ENCODE measurements at places on chromosomes 1 and 21. TPM values are rescaled to one million over a fixed set of nuclear protein-coding genes. Genes with fewer than 3 reads are reported as not detected.

DNA sequence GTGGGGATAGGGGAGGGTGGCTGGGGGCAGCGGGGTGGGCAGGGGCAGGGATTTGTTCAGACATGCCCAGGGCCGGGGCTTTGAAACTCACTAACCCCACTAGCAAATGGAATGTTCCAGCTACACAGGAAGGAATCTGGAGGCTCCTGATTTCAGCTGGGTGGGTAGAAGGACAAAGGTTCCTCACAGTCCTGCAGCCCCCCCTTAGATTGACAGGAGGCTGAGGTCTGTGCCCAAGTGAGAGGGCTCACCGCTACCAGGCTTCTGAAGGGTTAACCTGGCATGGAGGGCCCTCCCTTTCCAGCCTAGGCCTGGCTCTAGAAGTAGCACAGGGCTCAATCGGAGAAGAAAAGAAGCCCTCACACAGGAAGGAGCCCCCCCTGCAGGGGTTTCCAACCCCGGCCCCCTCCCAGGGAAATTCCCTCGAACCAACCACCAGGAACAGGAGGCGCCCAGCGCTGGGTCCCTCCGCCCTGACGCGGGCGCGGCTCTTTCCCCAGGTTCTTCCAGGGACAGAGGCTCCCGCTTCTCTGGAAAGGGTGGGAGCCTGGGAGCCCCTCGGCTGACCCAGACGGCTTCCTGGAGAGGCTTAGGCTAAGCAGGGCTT lies 3.3 kb downstream of the EPHA2 start:
- peak; percentile 63 for DNase-seq

DNA sequence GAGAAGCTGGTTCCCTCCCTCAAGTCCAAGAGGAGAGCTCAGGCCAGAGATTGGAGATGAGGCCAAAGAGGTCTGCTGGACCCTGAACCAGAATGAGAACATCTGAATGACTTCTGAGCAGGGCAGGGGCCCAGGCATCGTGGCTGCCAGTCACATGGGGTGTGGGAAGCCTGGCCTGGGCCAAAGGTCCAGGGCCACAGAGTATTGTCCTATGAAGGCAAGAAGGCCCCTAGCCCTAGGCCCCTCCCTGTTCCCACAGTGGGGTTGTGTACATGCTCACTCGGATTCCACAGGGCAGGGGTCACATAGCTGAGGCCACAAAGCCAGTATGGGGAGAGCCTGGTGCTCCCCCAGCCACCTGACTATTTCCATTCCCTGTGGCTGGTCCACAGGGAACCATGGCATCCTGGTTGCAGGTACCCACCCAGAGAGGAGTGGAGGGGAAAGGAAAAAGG lies 18.5 kb upstream of the SLC1A7 start:
- DNase-seq = no peak

- no peak for DNase-seq
Measured at GRCh38 chr1:116907351-116907750, 2.4 kb upstream of the PTGFRN start.

DNA sequence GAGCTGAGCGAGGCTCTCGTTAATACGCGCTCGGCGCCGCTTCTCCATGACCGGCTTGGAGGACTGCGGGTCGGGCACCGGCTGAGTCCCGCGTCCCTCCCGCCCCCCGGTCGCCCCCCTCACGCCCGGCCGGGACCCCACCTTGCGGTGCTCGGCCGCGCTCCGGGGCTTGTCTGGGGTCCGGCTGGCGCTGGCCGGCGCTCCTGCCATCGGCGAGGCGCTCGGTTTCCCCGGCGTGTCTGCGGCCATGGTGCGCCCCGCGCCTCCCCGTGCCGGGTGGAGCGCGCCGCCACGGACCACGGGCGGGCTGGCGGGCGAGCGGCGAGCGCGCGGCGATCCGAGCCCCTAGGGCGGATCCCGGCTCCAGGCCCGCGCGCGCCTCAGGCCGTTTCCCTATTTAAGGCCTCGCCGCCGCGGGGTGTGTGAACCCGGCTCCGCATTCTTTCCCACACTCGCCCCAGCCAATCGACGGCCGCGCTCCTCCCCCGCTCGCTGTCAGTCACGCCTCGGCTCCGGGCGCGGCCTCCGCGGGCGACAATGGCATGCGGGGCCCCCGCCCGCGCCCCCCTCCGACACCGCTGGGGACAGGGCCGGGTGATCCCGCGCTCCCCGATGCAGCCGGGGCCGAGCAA lies at the start of gene HES4:
Gene HES4, minus strand, starts transcription at position 373 of the 632 bp plus-strand sequence. Its CDS starts 124 bp downstream, at position 249.
- DNase-seq = peak; percentile 92

- no peak for DNase-seq
Measured at GRCh38 chr1:100683448-100684349, 35.8 kb upstream of the VCAM1 start.

DNA sequence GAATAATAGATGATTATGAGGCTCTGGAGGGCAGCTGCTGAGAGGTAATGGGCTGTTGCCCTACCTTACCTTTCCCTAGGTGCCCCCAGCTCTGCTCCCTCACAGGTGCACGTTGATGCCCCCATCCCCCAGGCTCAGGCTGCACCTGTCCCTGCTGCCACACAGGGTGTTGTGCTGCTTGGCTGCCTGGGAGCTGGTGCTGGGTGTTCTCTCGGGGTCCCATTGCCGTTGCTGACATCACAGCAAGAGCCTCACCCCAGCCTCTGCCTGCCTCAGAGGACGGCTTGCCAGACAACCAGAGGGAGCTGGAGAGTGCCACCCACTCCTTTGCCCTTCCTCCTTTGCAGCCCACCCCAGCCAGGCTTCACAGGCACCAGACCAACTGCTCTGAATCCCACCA lies 31.4 kb upstream of the DMBX1 start:
- no peak for DNase-seq

GRCh38 chr1:41850029-41850428 lies 68.7 kb downstream of the HIVEP3 start:
- DNase-seq = no peak

DNA sequence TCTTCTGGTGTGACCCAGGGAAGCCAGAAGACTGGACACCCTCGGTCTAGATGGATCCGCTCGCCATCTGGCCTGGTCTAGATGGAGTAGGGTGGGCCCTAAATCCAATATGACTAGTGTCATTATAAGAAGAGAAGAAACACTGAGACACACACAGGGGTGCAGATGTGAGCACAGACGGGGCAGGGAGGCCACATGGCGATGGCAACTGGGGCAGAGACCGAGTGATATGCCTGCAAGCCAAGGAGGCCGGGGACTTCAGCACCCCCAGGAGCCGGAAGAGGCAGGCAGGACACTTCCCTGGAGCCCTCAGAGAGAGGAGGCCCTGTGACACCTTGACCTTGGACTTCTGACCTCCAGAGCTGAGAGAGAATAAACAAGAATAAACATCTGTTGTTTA lies 5.6 kb upstream of the TFF3 start:
- no peak for DNase-seq

GRCh38 chr1:22088331-22088730 lies 35.8 kb downstream of the CDC42 start:
- no peak for DNase-seq

GRCh38 chr1:245873883-245874671 lies 633.0 kb downstream of the SMYD3 start:
- DNase-seq = no peak

DNA sequence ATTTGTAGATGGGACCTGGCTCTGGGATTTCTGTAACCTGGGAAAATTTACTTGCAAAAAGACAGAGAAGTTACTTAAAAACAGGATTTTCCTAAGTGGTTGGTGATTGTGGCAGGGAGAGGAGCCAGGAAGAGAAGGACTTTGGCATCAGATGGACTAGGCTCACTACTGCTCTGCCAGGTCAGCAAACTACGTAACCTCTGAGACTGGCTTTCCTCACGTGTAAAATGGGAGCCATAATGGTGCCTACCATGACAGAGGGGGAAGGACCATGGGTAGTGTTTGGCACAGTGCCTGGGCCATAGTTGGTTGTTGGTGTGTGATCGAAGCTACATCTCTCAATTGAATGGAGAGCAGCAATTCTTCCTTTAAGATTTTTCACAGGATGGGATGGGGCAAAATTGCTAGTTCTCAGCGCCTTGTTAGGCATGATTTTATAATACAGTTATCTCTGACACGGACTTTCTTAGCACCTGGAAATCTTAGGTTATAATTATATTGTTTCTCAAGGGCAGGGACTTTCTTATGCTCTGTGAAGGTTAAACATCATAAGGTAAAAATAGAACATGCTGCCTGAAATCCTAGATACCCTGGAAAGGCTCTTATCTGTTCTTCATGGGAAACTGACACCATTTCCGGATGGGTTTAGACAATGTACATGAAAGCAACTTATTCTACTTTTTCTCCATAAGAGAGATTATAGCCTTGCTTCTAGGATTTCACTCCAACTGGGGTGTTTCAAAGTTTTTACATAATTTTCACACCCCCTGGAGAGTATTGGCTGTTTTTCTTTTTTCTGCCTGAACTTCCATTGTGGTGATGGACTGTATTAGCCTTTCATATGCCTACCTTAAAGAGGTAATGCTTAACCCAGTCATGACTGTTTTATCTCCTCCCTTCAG lies 10.9 kb downstream of the ROR1 start:
- no peak for DNase-seq

DNA sequence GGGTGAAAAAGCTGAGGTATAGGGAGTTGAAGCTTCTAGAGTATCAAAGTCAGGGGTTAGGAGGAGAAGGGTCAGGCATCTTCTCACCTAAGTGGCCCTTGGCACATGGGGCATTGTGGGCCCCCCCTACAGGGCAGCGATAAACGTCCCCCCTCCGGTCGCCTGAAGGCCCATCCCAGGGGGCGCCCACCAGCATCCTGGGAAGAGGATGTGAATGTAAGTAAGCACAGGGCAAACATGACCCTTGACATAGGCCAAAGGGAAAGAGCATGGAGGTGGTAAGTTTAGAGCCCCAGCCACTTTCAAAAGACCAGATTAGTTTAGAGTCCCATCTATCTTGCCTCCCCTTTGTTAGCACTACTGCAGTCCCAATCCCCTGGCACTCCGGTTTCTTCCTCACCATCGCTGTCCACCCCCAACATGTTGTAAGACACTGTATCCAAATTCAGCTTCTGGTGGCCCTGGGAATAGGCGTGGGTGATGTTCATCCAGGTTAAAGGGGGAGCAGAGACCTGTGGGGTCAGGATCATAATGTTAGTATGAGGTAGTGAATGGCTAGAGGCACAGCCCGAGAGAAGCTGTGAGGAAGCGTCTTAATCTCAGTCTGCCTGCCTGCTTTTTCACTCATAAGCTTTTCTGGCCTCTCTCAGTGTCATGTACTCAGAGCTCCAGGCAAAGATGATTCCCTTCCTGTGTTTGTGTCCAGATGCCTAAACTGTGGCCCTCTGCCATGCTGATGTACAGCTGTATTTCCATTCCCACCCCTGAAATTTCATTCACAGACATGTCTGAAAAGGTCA lies 2.7 kb downstream of the ITGA10 start:
- no peak for DNase-seq

DNA sequence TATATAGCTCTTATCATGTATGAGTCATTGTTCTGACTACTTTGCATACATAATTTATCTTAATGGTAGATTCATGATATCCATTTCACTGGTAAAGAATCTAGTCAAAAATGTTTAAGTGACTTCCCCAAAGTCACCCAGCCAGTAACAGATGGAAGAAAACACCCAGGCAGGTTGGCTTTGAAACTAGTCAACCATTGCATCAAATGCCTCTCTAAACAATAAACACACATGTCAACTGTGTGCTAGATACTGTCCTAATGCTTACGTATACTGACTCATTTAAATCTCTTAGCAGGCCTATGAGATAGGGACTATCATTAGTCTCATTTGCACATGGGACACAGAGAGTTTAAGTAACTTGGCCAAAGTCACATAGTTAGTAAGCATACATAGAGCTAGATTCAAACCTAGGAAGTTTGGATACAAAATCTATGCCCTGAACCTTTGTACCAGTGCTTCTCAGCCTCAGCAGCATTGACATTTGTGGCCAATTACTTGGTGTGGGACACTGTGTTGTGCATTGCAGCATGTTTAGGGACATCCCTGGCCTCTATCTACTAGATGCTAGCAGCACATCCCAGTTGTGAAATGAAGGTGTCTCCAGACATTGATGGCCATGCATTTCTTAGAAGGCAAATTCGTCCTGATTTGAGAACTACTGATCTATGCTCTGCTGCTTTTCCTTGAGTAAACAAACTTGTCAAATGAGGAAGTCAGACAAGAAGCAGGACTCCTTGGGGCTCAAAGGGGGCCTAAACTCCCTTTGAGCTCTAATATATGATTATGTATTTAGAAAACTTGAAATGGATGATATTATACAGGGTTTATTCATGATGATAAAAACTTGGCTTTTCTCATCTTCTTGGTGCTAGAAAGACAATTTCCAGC lies 316.3 kb downstream of the KCNH1 start:
- no peak for DNase-seq

DNA sequence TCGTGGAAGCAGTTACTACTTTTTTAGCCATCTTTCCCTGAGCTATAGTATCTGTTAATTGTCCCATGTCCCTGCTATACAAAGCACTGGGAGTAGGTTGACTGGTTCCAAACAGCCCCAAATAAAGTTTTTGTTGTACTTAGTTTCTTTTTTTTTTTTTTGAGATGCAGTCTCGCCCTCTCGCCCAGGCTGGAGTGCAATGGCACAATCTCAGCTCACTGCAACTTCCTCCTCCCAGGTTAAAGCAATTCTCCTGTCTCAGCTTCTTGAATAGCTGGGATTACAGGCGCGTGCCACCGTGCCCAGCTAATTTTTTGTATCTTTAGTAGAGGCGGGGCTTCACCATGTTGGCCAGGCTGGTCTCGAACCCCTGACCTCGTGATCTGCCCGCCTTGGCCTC lies 3.3 kb downstream of the NCSTN start:
- no peak for DNase-seq

- DNase-seq = no peak
Measured at GRCh38 chr1:93016171-93016570, 54.9 kb upstream of the DIPK1A start.

- DNase-seq = no peak
Measured at GRCh38 chr1:47030170-47030805, 6.8 kb downstream of the CYP4X1 start.

- no peak for DNase-seq
Measured at GRCh38 chr1:178743801-178744200, 18.8 kb downstream of the RALGPS2 start.

GRCh38 chr1:21931171-21932093 lies 5.7 kb downstream of the HSPG2 start:
- peak; percentile 71 for DNase-seq

The PLD5 gene
- not detected for total RNA-seq

The GPR153 gene
- total RNA-seq = 38.2 TPM

The SSBP3 gene
- 162 TPM for total RNA-seq

The GUCA2A gene
- 2,017 TPM for total RNA-seq

The CITED4 gene
- 30.1 TPM for total RNA-seq

The TFF2 gene
- 0.68 TPM for total RNA-seq

The PKP1 gene
- not detected for total RNA-seq

The RHOU gene
- 62.5 TPM for total RNA-seq

The TINAGL1 gene
- 229 TPM for total RNA-seq

The C1QC gene
- total RNA-seq = 106 TPM
